SK-MEL-5 (cell line): ENCODE measurements at places on chromosomes 11 and 22. TPM values are rescaled to one million over a fixed set of nuclear protein-coding genes. Genes with fewer than 3 reads are reported as not detected.

DNA sequence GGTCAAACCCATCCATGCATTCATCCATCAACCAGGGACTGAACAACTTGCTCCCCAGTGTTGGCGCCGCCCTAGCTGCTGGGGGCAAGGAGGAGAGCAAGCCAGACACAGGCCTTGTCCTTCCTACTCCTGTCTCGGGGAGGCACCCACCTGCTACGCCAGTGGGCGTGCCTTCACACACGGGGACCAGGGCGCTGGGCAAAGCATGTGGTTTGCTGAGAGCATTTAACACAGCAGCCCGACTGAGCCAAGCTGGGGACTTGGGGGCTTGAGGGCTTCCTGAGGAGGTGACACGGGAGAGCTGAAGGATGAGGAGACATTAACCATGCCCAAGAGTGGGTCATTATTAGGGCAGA is 30.6 kb downstream of the CACNA1I start:
- no peak for DNase-seq

DNA sequence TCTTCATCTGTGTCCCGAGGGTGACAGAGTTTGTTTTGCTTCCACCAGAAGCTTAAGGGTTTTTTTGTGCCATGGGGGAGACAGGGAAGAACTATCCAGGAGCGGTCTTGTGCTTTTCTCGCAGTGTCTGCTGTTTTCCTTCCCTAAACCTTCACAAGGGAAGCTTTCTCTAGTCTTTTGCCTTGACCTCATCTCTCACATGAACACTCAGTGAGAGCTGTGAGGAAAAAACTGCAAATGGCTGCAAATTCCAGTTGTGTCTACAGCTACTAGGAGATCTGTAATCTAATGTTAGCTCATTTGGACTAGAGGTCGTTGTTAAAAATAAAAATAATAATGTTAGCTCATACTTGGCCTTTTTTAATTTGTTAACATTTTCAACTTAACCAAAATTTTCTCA is 264.7 kb upstream of the SESN3 start:
- DNase-seq: peak; percentile 19

Gene LRFN4
- total RNA-seq: 3.9 and 5.8 TPM in 2 replicates

DNA sequence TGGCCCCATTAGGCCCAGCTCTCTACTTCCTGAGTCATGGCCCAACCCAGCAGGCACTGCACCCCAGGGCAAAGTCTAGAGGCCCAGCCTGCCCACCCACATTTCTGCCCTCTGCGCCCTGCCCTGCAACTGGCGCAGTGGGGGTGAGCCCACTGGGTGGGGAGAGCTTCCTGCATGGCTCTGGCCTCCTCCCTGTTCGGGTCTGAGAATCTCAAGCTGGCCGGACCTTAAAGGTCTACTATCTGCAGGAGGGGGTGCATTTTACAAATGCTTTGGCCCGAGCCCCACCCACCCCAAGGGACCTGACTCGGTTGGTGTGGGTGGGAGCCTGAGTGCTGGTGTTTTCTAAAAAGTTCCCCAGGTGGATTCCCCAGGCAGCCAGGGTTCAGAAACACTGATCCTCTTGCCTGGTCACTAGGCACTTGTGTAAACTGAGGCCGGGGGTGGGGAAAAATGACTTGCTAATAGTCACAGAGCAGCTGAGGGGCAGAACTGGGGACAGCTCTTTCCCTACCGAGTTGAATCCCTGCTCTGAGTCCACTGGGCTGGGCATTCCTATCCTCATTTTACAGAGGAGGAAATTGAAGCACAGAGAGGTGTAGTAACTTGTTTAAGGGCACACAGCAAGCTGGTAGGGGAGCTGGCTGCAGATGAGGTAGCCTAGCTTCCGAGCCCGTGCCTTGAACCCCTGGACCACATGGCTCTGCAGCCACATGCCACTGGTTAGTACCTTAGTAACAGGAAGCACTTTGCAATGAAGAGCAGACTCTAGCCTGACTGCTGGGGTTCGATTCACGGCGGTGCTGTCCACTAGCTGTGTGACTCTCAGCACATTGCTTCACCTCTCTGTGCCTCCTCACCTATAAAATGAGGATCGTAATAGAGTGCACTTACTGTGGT is 36.3 kb downstream of the CD82 start:
- DNase-seq: no peak

Gene KREMEN1
- total RNA-seq: 23.0 and 23.5 TPM in 2 replicates

DNA sequence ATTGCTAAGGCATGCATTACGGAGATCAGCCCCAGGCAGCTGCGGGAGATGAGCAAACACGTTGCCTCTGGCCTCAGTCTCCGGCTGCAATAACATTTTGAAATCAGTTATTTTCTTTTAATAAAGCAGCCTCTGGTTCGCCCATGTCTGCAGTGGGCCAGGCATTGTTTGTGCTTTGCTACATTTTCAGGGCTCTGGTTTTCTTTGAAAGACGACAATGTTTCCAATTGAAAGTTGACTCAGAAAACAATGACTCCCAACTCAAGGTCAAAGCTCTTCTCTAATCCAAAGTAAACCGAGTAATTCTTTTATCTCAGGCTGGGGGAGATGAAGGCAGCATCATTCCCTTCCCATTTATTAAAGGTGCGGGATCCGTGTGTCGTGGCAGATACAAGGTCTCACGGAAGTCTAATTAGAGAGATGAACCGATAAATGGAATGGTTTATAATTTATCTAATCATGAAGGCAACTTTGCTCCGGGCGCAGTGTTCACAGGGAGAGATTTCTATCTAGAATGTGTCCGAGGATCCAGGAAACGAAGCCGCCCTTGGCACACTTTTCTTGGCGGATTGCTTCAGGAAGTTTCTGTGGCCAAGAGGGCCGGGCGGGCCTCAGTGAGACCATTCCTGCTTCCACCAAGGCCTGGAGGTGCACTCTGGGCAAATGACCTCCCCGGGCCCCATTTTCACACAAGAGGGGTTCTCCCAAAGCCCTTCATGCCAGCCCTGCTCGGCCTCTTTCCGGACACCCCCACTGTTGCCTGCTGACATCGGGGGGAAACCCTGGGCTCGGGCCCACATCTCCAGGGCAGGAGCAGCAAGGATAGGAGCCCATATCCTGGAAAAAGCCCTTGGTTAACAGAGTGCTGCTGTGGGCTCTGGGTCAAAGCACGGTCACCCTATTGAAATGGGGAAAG is 811.4 kb downstream of the BRD1 start:
- DNase-seq: no peak

Gene LRP5
- 8.8 and 12.2 TPM in 2 replicates for total RNA-seq

DNA sequence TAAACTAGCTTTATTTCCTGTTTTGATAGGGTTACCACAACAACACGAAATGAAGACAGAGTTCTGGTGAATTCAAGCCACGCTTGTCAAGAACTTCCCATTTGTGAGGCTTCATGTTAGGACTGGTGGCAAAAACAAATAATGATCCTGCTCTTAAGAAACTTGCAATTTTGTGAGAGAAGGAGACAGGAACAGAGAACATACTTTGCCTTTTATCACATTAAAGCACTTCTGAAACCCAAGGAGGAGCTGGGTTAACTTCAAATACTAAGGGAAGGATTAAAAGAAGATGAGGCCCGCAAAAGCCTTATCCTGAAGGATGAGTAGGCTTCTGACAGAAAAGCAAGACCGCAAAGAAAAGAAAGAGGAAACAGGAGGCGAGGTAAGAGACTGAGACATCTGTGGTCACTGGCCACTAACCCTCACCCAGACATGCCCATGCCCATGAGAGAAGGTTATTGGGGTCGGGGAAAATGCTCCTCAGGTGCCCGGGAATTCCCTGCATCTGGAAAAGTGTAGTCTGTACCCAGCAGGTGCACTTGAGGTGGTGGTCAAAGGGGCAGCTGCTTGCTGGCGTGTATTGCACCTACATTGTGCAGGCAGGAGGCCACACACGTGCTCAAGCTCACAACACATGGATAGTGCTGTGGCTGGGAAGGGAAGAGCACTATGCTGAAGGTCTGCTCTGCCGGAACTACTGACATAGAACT is 50.5 kb downstream of the MAPK1 start:
- no peak for DNase-seq

DNA sequence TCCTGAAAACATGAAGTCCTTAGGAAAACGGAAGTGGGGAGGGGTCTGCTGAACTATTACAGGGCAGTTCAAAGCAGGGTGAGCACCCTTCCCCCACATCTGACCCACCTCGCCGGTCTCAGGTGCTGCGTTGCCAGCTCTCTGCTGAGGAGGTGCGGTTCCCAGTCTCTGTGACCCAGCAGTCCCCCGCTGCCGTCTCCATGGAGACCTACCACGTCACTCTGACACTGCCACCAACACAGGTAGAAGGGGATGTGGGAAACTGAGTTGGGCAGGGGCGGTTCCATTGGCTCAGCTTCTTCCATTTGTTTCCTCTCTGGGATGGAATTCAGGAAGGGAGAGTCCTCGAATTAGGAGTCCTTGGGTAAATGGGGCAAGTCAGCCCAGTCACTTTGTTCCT is 3.3 kb downstream of the C2CD2L start:
- no peak for DNase-seq

- no peak for DNase-seq
These were observed 1.2 kb downstream of the ELFN2 start for GRCh38 chr22:37425800-37426705.

GRCh38 chr11:35214792-35215193 is 75.8 kb downstream of the CD44 start:
- DNase-seq: no peak

Gene ENTHD1
- total RNA-seq: 41.5 and 41.9 TPM in 2 replicates

DNA sequence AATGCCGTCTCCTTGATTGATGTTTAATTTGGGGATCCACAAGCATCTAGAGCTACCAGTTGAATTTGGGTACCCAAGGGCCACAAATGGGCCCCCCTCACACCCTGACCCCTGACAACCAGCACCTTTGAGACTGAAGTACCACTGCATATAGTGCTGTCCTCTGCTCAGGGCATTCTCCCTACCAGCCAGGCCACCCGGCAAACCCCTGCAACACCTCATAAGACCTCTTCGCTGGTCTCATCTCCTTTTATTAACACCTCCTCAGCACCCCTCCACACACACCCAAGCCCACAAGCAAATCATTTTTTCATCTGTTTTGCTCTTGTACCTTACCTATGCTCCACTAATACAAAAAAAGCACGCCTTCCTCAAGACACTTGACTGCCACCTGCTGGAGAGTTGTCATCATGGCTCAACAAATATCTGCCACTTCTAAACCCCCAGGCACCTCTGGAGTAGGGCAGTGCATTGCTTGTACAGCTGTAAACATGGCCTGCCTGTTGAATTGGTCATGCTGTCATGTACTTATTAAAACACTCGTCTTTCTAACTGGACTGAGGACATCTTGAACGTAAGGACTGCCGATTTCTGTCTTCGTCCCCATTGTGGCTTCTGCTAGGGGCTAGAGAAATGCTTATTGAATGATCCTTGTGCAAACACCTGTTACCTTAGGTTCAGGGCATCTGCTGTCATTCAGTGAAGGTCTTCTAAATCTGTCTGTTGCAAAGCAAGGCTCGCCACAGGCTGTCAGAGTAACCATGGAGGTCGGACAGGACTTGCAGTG is 66.5 kb downstream of the BMAL1 start:
- peak; percentile 84 for DNase-seq

- DNase-seq: no peak
These were observed 66.1 kb upstream of the THY1 start for GRCh38 chr11:119489087-119489486.

DNA sequence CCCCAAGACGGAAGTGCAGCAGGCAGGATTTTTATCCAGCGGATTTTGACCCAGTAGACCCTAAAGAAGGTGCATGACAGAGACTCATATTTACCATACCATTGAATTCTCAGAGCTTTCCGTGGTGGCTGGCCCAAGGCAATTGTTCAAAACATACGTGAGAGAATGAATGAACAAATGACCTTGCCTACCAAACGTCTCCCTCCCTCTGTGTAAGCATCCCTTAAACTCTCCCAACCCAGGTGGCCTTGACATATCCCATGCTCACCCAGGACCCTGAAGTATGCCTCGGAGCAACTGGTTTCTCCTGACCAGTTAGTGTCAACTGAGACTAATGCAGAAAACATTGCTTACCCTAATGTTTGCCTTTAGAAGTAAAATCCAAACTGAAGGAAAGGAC is 154.9 kb downstream of the TEAD1 start:
- no peak for DNase-seq

Gene GDPD4
- not detected in 2 replicates for total RNA-seq

GRCh38 chr11:13352711-13353110 is 75.1 kb downstream of the BMAL1 start:
- DNase-seq: no peak

DNA sequence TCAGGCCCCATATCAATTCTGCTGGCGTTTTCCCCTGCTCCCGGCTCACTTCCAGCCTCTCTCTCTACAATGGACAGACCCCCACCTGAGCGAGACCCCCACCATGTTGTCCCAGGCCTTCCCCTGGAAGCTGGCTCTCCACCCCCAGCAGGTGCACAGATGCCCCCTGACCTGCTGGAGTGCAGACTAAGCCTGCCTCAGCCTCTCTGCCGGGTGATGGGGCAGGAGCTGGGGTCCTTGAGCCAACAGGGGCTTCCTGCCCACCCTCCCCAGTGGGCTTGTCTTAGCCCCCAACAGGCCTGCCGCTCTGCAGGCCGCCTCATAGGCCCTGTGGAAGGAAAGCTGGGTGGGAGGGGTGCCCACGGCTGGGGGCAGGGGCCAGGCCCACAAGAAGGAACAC is 10.0 kb downstream of the ELFN2 start:
- no peak for DNase-seq

GRCh38 chr11:64078284-64078683 is 42.6 kb downstream of the FLRT1 start:
- no peak for DNase-seq

DNA sequence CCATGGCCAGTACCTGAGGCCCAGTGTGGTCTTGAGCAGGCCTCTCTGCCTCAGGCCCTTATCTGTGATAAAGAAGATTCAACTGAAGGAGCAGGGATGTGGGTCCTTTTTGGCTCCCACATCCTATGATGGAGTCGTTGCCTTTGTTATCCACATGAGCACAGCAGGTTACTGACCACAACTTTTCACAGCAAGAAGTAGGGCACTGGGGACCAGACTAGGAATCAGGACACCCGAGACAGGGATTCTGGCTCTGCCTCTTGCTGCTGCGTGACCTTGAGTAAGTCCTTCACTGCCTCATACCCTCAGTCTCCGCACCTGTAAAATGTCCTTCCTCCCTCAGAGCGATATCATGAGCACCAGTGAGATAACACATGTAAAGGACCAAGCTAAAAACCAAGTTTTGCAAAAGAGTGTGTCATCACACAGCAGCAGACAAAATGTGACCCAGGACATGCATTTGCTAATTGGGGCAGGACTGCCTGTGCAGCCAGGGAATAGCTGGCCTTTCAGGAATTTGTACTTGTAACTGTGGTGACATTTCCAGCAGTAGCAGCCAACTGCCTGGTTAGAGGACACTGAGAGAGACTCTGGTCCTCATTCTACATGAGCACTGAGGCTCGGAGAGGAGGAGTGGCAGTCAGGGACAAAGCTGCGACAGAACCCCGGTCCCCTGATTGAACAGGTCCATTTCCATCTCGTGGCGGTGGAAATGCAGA is 13.2 kb upstream of the SMIM35 start:
- DNase-seq: no peak
